Muscle of leg (tissue), 16 donors: ENCODE measurements at places on chromosomes 5 and 9. TPM values are rescaled to one million over a fixed set of nuclear protein-coding genes. Genes with fewer than 3 reads are reported as not detected.

DNA sequence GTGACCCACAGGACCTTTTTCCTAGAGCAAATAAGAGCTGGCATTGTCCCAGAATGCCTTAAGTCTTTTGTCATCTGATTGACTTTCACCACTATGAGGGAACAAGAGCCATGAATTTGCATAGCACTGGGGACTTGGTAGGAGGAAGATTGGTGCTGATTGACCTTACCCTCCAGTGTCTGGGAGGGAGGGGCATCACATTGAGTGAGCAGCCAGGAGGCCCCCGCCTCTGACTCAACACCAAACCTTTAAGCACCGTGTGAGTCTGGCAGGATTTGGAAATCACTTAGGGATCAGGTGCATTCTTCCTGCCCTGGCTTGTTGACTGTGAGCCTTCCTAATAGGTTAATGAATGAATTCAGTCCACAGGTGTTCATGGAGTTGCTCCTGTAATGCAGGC, 40.7 kb downstream of the WNK2 start:
- H3K36me3 ChIP-seq, result no peaks in the 10 kb centered on the region
- no peak overlapping the region for H3K27ac ChIP-seq
- no peaks in the 10 kb centered on the region for H3K27me3 ChIP-seq
- no peak for DNase-seq
- no peak overlapping the region for H3K4me3 ChIP-seq

- no peak overlapping the region for H3K27ac ChIP-seq
- no peak for DNase-seq
- H3K36me3 ChIP-seq, result no peaks in the 10 kb centered on the region
- no peaks in the 10 kb centered on the region for H3K4me1 ChIP-seq
- H3K27me3 ChIP-seq, result no peaks in the 10 kb centered on the region
- H3K4me3 ChIP-seq, result no peak overlapping the region
Measured at GRCh38 chr5:33588654-33589372, 148.0 kb downstream of the TARS1 start.

DNA sequence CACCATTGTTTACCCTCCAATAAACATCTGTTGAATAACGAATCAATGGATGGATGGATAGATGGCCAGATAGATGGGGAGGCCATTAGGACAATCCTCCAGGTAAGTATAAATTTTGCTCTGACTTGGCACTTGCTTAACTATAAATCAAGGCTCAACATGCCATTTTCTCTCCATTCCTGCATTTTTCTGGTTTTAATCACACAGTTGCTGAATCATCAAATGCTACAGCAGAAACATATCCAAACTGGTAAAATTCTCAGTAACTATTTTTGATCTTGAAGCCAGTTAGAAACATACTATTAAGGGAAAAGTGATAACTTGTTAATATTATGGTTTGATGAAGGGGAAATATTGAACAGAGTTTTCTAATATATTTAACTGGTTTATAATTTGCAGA, 71.5 kb upstream of the MTAP start:
- H3K27me3 ChIP-seq, result no peaks in the 10 kb centered on the region
- no peak overlapping the region for H3K4me3 ChIP-seq
- H3K27ac ChIP-seq, result no peak overlapping the region

DNA sequence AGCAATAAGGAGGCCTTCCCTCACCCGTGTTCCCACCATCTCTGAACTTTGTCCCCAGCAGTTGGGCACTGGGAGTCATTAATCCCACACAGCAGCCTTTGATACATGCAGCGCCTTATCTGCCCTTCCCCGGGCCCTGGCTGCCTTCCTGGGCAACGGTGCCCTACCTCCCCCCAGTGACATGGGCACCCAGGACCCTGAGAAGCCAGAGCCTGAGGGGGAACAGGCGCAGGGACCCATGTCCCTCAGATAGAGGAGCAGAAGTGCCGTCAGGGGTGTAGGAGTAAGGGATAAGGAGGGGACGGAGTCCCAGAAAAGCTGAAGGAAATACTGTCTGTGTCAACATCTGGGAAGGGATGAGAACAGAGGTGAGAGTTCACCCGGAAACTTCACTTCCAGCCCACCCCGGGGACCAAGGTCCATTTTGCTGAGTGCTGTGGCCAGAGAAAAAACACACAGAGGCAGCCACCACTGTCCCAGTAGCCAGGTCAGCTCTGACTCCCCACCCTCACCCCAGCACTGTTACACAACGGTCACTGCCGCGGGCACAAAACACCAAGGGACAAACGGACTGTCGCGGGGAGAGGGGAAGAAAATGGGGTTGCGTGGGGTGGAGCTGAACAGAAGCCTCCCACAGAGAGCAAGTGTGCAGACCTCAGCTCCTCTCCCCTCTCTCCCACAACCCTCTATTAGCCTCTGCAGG, 3.8 kb downstream of the PCDH1 start:
- no peak for DNase-seq
- H3K4me1 ChIP-seq, result peaks cover 25% of the 10 kb centered on the region
- peaks cover 80% of the 10 kb centered on the region for H3K27me3 ChIP-seq
- no peaks in the 10 kb centered on the region for H3K36me3 ChIP-seq
- H3K27ac ChIP-seq, result no peak overlapping the region

The FBXL7 gene
- 9.0 TPM for total RNA-seq

DNA sequence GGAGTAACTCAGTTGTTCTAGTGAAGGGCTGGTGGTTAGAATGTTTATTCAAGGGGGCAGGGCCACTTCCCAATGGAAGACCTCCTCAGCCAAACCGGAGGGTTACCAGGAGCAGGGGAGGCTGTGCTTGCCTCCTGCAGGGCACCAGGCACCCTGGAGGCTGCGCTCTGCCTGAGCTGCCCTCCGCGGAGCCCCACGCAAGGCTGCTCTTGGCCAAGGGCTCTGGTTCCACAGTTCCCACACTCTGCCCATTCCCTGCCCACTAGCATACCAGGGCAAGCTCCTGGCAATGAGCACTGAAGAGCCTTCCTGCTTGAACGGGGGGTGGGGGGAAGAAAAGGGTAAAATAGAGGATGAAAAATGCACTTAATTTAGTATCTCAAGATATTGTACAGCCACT, 35.5 kb upstream of the PTCH1 start:
- no peak overlapping the region for H3K27ac ChIP-seq
- H3K27me3 ChIP-seq, result peaks cover 23% of the 10 kb centered on the region
- DNase-seq, result no peak
- no peaks in the 10 kb centered on the region for H3K36me3 ChIP-seq
- H3K4me1 ChIP-seq, result peaks cover 7% of the 10 kb centered on the region

DNA sequence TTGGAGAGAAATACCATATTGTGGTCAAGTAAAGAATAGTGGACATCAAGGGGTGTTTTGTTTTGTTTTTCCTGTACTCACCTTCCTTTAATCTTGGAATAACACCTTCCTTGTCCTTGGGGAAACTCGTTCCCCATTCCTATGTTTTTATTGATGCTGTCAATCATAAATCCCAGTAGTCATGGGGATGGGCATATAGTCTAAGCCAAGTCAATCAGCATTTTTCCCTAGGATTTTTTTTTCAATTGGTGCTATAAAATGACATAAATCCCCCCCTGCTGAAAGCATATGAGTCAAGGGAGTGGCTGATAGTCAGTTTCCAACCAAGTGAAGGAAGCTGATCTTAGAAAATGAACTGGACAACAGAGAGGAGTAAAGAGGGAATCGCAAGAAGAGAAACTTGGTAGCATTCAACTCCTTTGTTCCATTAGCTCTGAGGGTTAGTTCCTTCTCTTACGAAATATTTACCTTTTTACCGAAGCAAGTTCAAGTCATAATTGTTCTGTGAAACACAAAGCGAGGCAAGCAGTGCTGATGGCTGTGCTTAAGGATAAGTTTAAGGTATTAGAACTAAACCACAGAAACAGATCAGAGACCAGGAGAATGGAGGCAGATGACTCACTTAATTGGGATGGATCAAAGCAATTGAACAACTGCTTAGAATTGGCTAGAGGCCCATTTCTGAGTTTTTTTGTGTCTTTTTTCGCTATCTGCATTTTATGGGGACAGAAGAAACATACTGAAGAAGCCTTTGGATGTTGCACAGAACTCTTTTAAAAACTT, 218.6 kb downstream of the SEMA6A start:
- no peak overlapping the region for H3K27ac ChIP-seq
- no peak overlapping the region for H3K4me3 ChIP-seq
- DNase-seq, result no peak

The TAF11L9 gene
- total RNA-seq, result not detected

- no peaks in the 10 kb centered on the region for H3K36me3 ChIP-seq
- no peak overlapping the region for H3K4me3 ChIP-seq
- DNase-seq, result no peak
Measured at GRCh38 chr9:114122136-114123027, 23.3 kb upstream of the KIF12 start.

The GNG10 gene
- total RNA-seq, result 27.4 TPM

GRCh38 chr5:156399323-156399722, 72.4 kb downstream of the SGCD start:
- no peak overlapping the region for H3K4me3 ChIP-seq
- no peaks in the 10 kb centered on the region for H3K27me3 ChIP-seq
- no peak for DNase-seq
- H3K27ac ChIP-seq, result peak overlapping the region; percentile 88

DNA sequence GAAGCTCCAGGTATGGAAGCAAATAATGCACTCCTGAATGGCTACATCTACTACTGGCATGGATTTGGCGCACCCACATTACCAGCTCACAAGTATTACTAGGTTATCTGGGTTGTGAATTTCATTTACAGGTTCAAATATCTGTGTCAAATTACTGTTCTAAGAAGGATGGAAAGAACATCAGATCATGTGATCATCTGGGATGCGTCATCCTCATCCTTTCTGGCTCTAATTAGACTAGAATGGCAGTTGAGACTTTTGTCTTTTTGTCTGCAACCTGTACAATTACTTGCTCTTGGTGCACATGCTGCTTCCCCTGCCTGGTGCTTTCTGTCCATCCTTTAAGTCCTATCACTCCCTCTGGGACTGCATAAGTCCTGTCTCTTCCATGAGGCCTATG, 64.1 kb downstream of the PJA2 start:
- H3K4me3 ChIP-seq, result no peak overlapping the region
- no peaks in the 10 kb centered on the region for H3K4me1 ChIP-seq
- H3K27ac ChIP-seq, result no peak overlapping the region
- no peak for DNase-seq
- H3K27me3 ChIP-seq, result no peaks in the 10 kb centered on the region
